Cerebellar nuclear complex (tissue), 1 donor: ENCODE measurements at places on chromosomes 1 and 21.

DNA sequence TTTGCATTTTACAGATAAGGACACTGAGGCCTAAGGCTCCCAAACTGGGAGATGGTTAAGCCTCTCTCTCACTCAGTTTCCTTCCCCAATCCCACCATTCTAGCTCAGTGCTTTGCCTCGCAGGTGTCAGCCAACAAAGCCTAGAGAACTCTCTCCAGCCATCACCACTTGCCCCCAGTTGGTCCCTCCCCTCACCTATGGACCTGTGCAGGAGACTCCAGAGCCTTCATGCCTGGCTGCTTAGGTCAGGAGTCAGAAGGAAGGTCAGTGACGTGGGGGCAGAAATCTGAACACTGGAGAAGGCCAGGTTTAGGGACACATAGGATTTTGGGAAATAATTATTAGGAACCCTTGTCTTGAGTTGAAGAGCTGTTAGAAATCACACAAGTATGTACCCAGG is 295.3 kb downstream of the PTPRU start:
- DNase-seq: no peak

- no peak for DNase-seq
Measured at GRCh38 chr1:36320291-36320761, 3.1 kb downstream of the EVA1B start.

GRCh38 chr1:6198646-6199297 is 623 bp downstream of the RPL22 start:
- DNase-seq: no peak

DNA sequence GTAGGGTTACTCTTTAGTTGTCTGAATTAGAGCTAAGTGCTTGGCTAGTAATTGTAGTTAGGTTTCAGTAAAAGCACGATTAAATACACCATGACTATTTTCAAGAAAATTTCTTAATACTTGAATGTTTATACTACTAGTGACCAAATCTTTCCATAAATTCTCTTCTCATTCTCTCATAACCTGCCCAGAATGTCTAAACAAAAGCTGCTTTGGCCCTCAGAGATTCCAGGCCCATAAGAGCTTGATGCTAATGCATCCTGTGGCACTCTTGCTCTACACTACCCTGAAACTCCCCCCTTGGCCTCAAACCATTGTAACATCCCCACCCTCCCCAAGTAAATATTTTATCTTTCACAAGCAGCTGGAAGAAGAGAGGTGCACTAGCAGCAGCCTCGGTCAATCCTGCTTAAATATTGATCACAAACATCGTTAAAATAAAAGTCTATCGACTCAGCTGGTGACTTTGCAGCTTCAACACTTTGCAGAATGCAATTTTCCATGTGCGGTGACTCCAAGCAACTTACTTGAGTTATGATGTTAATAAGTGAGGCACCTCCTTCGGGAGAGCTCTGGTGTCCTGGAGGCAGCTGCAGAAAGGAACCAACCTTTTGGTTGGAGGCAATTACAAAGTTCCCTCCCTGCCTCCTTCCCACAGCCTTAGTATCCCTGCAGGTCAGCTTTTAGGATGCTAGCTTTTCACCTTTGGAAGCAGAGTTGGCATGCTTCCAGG is 315.6 kb upstream of the PLXNA2 start:
- DNase-seq: no peak

DNA sequence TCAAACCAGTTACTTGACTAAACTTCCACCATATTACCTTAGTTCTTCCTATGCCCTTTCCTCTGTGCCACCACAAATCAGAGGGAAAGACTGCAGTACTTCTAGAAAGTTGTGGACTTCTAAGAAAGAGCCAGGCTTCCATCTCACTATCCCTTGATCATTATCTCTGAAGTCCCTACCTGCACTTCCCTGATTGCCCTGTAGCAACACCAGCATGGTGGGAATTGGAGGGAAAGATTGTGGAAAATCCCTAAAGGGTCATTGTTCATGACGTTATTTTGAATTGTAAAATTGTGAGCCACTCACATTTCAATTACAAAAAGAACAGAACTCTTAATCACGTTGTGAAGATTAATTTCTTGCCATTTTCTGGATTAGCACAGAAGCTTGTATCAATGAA is 23.4 kb upstream of the KIAA1614 start:
- no peak for DNase-seq

GRCh38 chr21:15130326-15130725 is 65.5 kb upstream of the NRIP1 start:
- DNase-seq: no peak

DNA sequence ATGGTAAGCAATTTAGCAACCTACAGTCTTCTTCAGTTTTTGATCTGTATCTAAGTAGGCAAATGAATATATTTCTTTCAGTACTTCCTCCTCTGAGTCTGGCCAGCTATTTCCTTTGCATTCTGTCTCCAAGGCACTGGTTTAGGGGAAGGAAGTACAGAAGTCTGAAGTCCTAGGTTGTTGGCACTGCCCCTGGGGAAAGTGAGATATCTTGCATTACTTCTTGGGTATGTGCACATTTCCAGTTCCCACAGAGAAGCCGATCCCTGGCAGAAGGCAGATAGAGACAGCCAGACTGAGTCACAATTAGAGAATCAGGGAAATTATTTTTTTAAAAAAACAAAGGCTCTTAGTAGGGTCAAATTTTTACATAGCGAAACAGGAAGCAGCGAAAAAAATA is 98.8 kb downstream of the RASAL2 start:
- DNase-seq: no peak

GRCh38 chr1:151444783-151445177 is 14.5 kb downstream of the POGZ start:
- no peak for DNase-seq

- DNase-seq: no peak
Measured at GRCh38 chr1:217770918-217771317, 139.8 kb downstream of the SPATA17 start.

GRCh38 chr1:6475381-6476133 is 9.6 kb upstream of the TNFRSF25 start:
- DNase-seq: no peak

DNA sequence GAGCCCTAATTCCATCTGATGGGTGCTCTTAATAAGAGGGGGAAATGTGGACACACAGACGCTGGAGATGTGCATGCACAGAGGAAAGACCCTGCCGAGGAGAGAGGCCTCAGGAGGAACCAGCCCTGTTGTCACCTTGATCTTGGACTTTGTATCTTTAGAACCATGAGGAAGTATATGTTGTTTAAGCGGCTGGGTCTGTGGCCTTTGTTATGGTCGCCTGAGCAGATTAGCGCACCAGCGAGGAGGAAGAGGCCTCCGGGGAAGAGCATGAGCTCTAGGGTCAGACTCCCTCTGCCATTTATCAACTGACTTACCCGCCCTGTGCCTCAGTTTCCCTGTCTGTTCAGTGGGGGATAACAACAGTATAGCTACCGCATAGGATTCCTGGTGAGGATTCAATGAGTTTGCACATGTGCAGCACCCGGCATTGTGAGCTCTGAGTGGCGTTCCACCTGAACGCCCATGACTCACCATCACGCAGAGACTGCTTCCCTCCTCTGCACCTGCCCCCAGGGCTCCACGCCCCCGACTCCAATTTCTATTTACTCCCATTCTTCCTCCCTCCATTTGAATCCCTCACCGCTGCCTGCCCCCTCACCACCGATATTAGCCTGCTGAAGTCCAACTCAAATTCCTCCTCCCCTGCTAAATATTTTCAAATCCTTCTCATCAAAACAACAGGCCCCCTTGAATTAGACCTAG is 67.2 kb downstream of the ATP5PO start:
- no peak for DNase-seq

- DNase-seq: no peak
Measured at GRCh38 chr21:25577424-25578055, 29.7 kb downstream of the MRPL39 start.

DNA sequence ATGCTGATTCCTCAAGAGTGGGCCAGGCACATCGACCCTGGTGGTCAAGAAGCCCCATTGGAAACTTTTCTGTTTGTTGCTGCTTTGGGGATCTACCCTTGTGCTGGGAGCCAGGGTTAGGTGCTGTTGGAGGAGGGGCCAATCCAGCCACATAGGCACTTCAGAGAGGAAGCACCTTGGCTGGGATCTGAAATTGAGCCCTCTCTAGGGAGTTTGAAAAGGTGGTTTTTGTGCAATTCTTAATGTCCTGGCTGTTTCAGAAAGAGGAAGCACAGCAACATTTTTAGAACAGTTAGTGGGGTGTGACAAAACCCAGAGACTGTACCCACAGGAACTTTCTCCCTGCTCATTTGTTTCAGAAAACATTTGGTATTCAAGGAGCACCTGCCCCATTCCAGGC is 17.2 kb upstream of the BEND5 start:
- DNase-seq: no peak

DNA sequence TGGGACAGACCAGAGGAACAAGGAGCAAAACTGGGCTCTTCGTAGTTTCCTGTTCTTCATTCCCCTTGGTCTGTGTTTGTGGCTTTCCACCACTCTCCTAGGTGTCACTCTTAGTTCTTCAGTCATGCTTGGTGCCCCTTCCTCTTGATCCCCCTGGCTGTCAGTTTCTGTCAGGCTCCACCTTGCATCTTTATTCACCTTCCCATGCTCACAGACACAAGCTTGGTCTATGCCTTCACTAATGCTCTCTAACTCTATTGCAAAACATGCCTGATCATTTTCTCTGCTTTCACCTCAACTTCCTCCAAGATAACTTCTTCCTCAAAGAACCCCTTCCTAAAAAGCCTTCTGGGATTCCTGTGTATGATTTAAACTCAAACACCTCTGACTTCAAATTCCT is 122.9 kb downstream of the GLUL start:
- no peak for DNase-seq
